ENCODE measurements at places on chromosomes 2 and 18. TPM values are rescaled to one million over a fixed set of nuclear protein-coding genes. Genes with fewer than 3 reads are reported as not detected.

DNA sequence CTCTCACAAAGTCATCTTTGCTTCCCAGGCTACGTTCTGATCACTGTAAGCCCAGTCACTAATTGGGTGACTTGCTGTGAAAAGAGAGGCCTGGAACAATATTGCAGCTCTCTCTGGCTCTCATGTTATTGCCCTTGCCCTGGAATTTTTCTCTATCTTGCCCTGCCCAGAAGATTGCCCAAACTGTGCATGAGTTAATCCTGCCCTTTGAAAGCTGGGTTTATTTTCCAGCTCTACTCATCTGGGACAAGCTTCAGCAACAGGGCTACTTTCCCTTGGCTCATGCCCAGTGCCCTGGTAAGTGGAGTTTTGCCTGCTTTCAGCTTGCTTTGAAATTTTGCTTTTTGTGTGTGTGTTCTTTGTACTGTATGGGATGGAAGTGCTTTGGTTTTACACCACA is 6.9 kb upstream of the EHBP1 start:
- H3K4me1 ChIP-seq, result no peaks in the 10 kb centered on the region
- H3K27ac ChIP-seq, result no peak overlapping the region

DNA sequence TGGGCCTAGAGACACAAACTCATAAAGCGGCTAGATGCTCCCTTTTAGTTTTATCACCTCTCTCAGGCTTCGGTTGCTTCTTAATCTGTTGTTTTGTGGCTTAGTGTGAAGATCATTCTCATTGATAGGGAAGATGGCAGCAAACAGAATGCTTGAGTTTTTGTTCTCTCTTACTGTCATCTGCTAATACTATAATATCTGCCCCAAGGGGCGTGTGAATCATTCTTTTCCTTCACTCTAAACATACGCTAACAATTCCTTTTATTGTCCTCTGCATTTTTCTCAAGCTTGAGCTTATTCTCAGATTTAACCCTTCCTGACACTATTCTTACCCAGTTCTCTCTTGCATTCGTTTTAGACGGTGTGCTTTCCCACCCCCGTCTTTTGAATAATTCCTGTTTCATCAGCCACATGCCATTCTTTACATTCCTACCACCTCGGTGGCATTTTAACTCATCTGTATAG is 323.9 kb upstream of the NRP2 start:
- H3K27me3 ChIP-seq, result no peaks in the 10 kb centered on the region
- H3K4me1 ChIP-seq, result no peaks in the 10 kb centered on the region
- no peak for DNase-seq
- no peak overlapping the region for H3K27ac ChIP-seq

DNA sequence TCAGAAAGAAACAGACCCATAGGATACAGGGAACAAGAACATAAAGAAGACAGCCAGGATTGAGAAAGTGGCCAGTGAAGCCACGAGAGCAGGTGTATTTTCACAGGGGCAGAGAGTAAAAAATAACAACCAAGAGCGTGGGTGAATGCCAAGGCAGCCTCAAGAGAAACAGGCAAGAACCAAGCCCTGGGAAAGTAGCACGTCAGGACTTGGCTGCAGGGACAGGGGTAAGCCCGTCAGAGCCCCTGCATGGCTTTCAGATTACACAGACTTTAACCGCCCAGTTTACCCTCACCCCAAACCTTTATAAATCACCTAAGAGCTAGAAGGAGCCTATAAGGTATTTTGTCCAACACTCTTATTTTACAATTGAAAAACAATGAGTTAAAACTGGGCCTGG is 43.7 kb downstream of the ARL4C start:
- peak overlapping the region; percentile 46 for H3K4me3 ChIP-seq
- no peaks in the 10 kb centered on the region for H3K36me3 ChIP-seq
- no peaks in the 10 kb centered on the region for H3K4me1 ChIP-seq

GRCh38 chr2:64250751-64251423 is 106.7 kb upstream of the PELI1 start:
- H3K4me1 ChIP-seq, result no peaks in the 10 kb centered on the region
- no peaks in the 10 kb centered on the region for H3K27me3 ChIP-seq
- no peak overlapping the region for H3K4me3 ChIP-seq
- no peaks in the 10 kb centered on the region for H3K36me3 ChIP-seq

Gene CCDC150
- total RNA-seq, result 1.2 TPM

Measured in heart left ventricle (tissue), 16 donors.